Heart left ventricle (tissue), 16 donors: ENCODE measurements at places on chromosomes 16 and 17. TPM values are rescaled to one million over a fixed set of nuclear protein-coding genes. Genes with fewer than 3 reads are reported as not detected.

Gene SLC13A5
- not detected for total RNA-seq

Gene CA7
- not detected for total RNA-seq

Gene HSD17B1
- total RNA-seq = not detected

Gene SALL1
- 0.75 TPM for total RNA-seq

Gene SCIMP
- 0.91 TPM for total RNA-seq

Gene ZNF276
- 10.4 TPM for total RNA-seq

Gene GUCY2D
- total RNA-seq = not detected

Gene SYCE1L
- not detected for total RNA-seq

Gene PPP4C
- total RNA-seq = 41.1 TPM

Gene NEUROD2
- not detected for total RNA-seq

DNA sequence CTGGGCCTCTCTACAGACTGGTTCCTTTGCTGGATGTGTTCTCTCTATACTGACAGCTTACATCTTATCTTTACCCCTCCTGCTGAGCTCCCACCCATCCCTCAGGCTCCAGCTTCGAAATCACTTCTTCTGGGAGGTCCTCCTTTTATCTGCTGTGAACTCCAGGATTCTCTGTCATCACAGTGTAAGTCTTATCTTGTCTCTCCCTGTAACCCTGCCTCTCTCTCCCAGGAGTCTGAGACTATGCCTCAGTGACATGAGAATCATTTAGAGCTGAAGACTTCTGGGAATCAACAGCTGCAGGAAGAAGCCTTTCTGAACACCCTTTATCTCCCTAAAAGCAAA is 148.1 kb upstream of the HS3ST3A1 start:
- no peak for DNase-seq
- H3K4me1 ChIP-seq = no peaks in the 10 kb centered on the region
- no peaks in the 10 kb centered on the region for H3K36me3 ChIP-seq
- no peaks in the 10 kb centered on the region for H3K27me3 ChIP-seq
- no peak overlapping the region for H3K27ac ChIP-seq

DNA sequence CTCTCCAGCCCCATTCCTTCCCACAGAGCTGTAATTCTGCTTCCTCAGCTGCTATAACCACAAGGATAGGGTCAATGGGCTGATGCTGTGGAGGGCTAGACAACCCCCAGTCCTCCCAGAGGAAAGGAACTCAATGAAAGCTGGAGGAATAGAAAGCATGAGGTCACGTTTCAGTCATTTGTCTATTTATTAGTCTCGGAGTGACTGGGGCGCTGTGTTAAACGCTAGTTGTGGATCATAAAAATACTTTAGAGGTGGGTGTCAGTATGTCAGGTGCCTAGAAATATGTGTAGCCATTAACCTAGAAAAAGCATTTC is 787 bp upstream of the CCL3L1 start:
- H3K27ac ChIP-seq = no peak overlapping the region
- H3K27me3 ChIP-seq = no peaks in the 10 kb centered on the region
- H3K4me1 ChIP-seq = peaks cover 5% of the 10 kb centered on the region
- no peaks in the 10 kb centered on the region for H3K36me3 ChIP-seq

DNA sequence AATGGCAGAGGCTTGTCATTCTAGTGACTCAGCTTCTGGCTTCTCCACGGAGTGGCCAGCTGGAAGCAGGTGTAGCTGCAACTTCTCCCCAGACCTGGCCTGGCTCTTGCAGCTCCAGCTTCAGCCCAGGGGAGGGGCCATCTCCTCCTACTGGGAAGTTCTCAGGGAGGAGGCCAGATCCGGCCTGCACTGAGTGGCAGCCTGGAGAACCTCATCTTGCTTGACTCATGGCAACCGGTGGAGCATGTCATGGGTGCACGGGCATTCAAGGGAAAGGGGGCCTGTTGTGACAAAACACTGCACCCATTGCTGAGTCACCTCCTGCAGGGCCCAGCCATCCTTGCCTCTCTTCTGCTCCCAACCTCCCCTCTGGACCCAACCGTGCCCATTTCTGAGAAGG is 273.9 kb upstream of the MAF start:
- no peaks in the 10 kb centered on the region for H3K4me1 ChIP-seq
- H3K36me3 ChIP-seq = no peaks in the 10 kb centered on the region
- H3K27ac ChIP-seq = no peak overlapping the region
- H3K4me3 ChIP-seq = no peak overlapping the region

DNA sequence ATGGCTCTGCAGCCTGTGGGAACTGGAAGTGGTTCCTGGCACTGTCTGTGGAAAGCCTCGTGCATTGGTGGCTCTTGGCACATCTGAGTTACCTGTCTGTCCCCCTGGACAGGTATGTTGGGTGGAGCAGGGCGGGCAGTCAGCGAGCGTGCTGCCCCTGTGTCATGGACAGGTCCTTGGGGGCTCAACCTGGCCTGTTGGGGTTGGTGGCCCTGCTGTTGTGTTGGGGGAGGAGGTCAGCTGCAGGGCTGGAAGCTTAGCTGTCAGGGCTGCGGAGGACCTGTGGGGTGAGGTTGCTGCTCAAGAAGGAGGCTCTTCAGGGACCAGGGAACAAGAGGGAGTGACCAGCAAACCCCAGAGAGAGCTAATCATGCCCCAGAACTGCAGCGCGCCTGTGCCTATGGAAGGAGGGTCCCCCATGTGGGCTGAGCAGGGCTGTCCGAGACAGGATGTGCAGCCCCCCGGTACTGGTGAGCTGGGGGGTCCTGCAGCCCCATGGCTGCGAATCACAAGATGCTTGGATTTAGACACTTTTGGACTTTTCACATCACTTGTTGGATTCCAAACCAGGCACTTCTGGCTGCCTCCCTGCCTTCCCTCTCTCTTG is 7.2 kb downstream of the NKD1 start:
- H3K4me3 ChIP-seq = no peak overlapping the region
- no peaks in the 10 kb centered on the region for H3K4me1 ChIP-seq

- no peaks in the 10 kb centered on the region for H3K27me3 ChIP-seq
- DNase-seq = no peak
- H3K27ac ChIP-seq = no peak overlapping the region
- H3K4me1 ChIP-seq = peaks cover 11% of the 10 kb centered on the region
- H3K4me3 ChIP-seq = no peak overlapping the region
Observed at GRCh38 chr16:55078699-55079410, 148.2 kb downstream of the IRX5 start.

DNA sequence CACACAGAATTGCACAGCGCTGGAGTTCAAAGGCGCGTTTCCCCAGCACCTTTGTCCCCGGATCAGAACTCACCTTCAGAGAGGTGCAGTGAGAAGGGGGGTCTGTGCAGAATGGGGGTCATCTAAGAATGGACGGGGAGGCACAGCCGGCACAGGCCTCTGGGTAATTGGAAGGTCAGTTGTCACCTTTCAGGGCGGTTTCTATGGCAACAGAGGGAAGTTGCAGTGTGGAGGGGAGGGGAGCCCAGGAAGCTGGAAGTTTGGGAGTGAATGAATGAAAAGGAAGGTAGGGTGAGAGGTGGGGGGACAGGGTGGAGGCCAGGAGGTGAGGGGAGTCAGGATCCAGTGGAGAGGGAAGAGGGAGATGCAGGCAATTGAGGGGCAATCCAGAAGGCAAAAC is 12.4 kb upstream of the KCNG4 start:
- H3K27me3 ChIP-seq = no peaks in the 10 kb centered on the region
- no peak for DNase-seq
- no peaks in the 10 kb centered on the region for H3K4me1 ChIP-seq

GRCh38 chr17:78795861-78796516 is 13.9 kb upstream of the CYTH1 start:
- no peak overlapping the region for H3K27ac ChIP-seq
- no peak overlapping the region for H3K4me3 ChIP-seq
- no peaks in the 10 kb centered on the region for H3K27me3 ChIP-seq
- DNase-seq = no peak
- H3K36me3 ChIP-seq = peaks cover 69% of the 10 kb centered on the region

- no peaks in the 10 kb centered on the region for H3K36me3 ChIP-seq
- no peaks in the 10 kb centered on the region for H3K27me3 ChIP-seq
- peaks cover 41% of the 10 kb centered on the region for H3K4me1 ChIP-seq
- H3K27ac ChIP-seq = no peak overlapping the region
- no peak overlapping the region for H3K4me3 ChIP-seq
Observed at GRCh38 chr17:49574323-49574781, 1.3 kb upstream of the NXPH3 start.

- H3K27me3 ChIP-seq = no peaks in the 10 kb centered on the region
- peaks cover 28% of the 10 kb centered on the region for H3K4me1 ChIP-seq
- peak overlapping the region; percentile 95 for H3K27ac ChIP-seq
- H3K4me3 ChIP-seq = no peak overlapping the region
- DNase-seq = peak; percentile 61
Observed at GRCh38 chr17:50110591-50111349, 15.6 kb downstream of the PDK2 start.

GRCh38 chr16:80836846-80837245 is 32.4 kb upstream of the CDYL2 start:
- no peaks in the 10 kb centered on the region for H3K27me3 ChIP-seq
- no peak for DNase-seq
- no peak overlapping the region for H3K4me3 ChIP-seq
- H3K36me3 ChIP-seq = no peaks in the 10 kb centered on the region

DNA sequence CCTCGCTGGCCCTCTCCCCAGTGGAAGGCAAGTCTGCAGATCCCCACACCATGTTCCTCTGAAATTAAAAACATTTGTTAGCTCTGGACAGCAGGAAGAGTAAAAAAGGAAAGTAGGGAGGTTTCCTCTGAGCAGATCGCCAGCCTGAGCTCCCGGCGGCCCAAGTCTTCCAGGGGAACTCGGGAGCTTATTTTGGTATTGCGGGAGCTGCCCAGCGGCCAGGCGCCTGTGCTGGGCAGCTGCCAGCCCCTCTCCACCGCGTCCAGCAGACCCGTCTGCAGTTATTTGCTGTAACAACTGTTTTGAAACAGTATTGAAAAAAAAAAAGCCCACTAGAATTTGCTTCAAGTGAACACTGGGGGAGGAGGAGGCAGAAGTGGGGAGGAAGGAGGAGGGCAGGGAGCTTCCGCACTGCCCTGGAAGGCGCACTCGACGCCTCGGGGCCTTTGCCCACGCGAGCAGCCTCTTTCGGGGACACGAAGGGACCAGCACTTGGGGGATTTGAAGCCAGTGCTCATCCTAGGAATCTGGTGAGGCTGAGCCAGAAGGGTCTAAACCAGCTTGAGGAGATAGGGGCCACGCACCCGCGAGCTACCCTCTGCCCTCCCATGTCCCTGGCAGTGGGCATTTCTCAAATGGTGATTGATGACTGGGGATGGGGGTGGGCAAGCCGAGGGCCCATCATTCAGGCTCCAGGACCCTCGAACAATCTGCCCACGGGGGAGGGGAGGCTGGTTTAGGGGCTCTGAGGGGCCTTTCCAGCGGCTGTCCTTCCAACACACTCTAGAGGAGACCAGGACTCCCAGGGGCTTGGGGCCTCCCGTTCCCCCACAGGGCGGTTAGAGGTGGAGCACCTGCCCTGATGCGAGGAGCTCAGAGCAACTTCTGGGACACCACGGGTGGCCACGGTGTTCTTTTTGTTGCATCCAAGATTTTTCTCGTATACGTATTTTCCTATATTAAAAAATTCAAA is 3.0 kb upstream of the BAHCC1 start:
- peak overlapping the region; percentile 83 for H3K4me3 ChIP-seq
- peak; percentile 62 for DNase-seq
- no peaks in the 10 kb centered on the region for H3K36me3 ChIP-seq

DNA sequence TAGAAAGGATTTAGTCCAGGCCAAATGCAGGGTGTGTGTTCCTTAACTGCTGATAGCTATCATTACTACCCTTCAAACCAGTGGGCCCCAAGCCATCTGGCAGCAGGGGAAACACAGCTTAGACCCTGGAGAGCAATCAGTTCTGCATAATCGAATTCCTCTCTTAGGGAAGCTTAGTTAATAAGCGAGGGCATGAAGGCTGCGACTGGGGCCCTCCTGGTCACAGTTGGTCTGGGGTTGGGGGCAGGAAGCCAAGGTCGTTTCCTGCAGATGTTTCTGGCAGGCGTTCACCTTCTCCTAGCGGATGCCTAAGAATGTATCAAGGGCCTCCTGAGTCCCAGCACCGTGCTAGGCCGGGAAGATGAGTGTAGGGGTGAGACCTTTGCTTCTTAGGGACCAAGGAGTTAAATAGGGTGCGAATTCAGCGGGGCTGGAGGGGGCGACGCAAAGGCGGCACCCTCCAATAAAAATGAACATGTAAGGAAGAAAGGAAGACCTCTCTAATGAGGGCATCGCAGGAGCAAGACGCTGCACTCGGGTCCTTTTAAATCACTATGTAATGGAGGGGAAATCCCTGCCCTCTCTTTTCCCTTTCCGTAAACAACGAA is 16.5 kb upstream of the EEF2K start:
- peak overlapping the region; percentile 94 for H3K4me3 ChIP-seq
- peak; percentile 76 for DNase-seq
- peaks cover 35% of the 10 kb centered on the region for H3K4me1 ChIP-seq

- DNase-seq = no peak
- H3K4me3 ChIP-seq = no peak overlapping the region
- no peak overlapping the region for H3K27ac ChIP-seq
- H3K36me3 ChIP-seq = peaks cover 60% of the 10 kb centered on the region
- H3K27me3 ChIP-seq = no peaks in the 10 kb centered on the region
Observed at GRCh38 chr17:5413682-5414081, 5.8 kb downstream of the NUP88 start.

GRCh38 chr17:50891577-50891989 is 25.4 kb upstream of the TOB1 start:
- no peaks in the 10 kb centered on the region for H3K27me3 ChIP-seq
- H3K4me3 ChIP-seq = no peak overlapping the region
- no peak for DNase-seq
- no peaks in the 10 kb centered on the region for H3K4me1 ChIP-seq

DNA sequence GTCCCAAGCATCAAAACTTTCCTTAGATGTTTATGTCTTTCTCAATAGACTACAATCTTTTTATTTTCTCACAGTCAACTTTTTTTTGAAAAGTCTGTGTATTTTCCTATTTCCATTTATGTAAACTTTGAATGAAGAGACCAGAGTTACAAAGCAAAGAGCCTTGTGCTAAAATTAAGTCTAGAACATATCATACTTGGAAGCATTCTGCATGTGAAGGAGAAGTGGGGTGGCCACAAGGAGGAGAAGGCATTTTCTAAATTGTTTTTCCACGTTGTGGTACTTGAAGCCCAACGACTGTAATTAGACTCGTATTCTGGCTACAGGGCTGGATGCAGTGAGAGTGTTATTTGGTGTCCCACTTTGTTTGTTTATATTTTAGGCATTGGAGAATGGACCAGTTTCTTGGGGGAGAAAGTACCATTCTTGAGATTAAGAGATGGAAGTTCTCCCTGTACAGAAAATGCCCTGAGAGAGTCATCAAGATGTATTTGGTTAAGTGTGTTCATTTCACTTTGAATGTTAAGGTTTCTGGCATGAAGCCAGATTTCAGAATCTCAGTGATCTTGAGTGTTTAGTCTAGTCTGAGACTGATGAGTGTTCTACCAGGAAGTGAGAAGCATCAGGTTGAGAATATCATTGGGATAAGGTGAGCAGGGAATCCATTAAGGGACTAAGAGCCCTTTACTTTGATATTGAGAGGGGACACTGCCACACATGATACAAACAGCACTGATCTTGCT is 71.6 kb downstream of the MAP2K6 start:
- peaks cover 21% of the 10 kb centered on the region for H3K4me1 ChIP-seq
- H3K36me3 ChIP-seq = no peaks in the 10 kb centered on the region
- no peak overlapping the region for H3K4me3 ChIP-seq
- H3K27ac ChIP-seq = peak overlapping the region; percentile 37

- no peak for DNase-seq
- no peaks in the 10 kb centered on the region for H3K36me3 ChIP-seq
- H3K4me1 ChIP-seq = no peaks in the 10 kb centered on the region
- H3K27ac ChIP-seq = no peak overlapping the region
Observed at GRCh38 chr17:20315821-20316220, 151.5 kb downstream of the LGALS9B start.

GRCh38 chr17:79657861-79658810 is 47.3 kb upstream of the RBFOX3 start:
- no peak overlapping the region for H3K4me3 ChIP-seq
- H3K27ac ChIP-seq = no peak overlapping the region
- no peaks in the 10 kb centered on the region for H3K4me1 ChIP-seq
- H3K27me3 ChIP-seq = no peaks in the 10 kb centered on the region
- H3K36me3 ChIP-seq = no peaks in the 10 kb centered on the region
- DNase-seq = no peak
